NCI-H446 (cell line): ENCODE measurements at places on chromosomes 13 and 19.
A peak's percentile ranks its signal among the peaks of the same experiment; 100 is the strongest.

- DNase-seq, result no peak
These were observed 58.3 kb downstream of the RGCC start for GRCh38 chr13:41515491-41516139.

DNA sequence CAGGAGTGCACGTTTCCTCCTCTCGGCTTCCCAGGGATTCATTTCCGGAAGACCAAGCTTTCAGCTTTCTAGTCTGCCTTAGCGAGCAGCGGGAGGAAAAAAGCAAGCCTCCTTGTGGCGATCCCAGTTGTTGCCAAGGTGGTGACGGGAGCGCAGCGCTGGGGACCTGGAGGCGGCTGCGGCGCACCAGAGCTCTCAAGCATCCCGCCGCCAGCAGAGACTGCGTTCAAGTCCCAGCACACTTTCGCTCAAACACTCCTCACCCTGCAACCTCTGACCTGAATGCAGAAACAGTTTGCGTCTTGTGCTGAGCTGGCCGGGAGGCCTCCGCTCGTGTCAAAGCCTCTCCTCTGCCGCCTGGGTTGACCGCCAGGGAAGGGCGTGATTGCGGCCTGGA lies 4.9 kb downstream of the GSX1 start:
- no peak for DNase-seq

GRCh38 chr19:34507414-34508067 lies 26.0 kb downstream of the WTIP start:
- no peak for DNase-seq

DNA sequence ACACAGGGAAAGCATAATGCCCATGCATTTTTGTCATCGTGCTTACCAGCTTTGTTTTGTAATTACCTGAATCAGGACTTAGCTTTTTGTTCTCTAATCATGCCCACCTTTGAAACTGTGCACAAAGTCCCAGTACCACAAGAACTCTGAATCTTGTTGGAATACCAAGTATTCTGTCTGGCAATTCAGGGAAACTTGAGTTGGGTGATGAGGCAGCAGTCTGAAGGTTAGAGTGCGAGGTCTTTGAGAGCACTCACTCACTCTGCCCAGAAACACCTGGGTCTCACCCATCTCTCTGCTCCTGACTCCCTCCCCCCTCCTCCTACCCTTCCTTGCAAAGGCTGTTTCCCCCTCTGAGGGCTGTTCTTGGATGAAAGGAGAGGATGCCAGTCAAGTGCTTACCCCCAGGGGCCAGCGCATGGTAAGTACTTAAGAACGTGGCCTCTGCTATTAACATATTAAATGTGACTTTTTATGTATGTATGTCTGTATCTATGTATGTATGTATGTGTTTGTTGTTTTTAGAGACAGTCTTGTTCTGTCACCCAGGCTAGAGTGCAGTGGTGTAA lies 22.4 kb downstream of the SIPA1L3 start:
- no peak for DNase-seq

- DNase-seq, result no peak
These were observed 17.2 kb upstream of the ATP12A start for GRCh38 chr13:24663089-24663395.

GRCh38 chr13:27533155-27533643 lies 82.8 kb upstream of the MTIF3 start:
- DNase-seq, result no peak

DNA sequence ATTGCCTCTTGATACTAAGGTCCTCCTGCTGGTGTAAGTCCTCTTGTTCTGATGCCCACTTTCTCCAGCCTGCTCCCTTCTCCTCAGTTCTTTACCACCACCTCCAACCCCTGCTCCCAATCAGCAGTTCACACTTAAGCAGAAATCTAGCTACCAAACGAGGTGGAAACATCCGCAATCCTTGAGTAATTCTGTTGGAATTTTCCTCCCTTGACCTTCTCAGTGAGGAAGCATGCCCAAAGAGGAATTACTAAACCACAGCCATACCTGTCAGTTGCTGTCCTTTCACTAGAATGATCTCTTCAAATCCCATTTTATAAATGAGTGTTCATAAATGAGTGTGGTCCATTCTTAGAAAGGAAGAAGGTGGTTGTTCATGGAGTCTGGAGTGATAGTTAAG lies 289.9 kb downstream of the DACH1 start:
- DNase-seq, result no peak

GRCh38 chr19:52956917-52957316 lies 5.8 kb downstream of the ZNF816 start:
- no peak for DNase-seq

DNA sequence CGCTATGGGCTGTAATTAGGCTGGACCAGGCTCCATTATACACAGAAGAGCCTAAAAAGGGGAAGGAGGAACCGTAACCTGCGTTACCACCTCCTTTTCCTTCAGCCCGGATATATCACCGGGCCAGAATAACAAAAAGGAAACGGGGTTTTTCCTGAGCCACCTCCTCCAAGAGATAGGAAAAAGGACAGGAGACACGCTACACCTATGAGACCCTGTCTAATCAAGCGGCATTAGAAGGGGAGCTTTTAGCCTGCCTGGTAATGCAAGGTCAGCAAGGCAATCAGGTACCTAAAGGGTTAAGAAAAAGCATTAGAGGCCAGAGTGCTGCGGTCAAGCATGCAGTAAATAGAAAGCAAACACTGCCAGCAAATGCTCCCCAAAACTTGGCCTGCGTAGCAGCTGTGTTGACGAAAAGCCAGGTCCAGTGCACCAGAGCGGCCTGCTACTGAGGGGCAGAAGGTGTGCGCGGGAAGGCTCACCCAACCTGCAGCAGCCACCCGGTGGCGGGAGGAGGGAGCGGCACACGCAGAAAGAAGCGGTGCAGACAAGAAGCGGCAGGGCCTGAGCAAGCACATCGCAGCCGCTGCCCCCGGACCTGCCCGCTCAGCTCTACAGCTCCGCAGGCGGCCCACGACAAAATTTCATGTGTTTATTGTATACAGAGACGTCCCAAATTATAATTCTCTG lies 1466.1 kb downstream of the UQCRFS1 start:
- DNase-seq, result no peak

DNA sequence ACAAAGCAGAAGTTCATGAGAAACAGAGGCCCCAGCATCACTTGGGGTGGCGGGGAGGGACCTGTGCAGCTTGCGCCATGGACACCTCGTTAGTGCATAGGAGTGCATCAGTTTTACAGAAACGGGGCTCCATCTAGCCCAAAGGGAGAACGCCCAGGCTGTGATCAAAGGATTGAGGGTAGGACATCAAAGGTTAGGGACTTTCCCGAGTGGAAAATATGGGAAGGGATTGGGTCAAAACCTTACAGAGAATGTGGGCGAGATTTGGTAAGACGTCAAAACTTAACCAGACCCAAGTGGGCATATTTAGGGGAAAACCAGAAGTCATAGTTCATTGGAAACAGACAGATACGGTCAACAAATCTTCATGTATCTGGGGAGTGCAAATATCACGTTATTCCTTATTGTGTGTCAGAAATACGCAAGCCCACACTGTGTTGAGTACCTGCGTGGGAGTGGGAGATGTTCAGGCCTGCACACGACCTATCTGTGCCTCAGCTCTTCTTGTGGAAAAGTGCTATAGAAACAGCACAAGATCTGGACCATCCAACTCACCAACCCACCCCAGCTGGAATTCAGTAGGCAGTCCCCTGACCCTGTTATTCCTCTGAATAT lies 9.4 kb upstream of the GRAMD1A start:
- DNase-seq, result no peak

- no peak for DNase-seq
These were observed 28.0 kb downstream of the SPRY2 start for GRCh38 chr13:80312967-80313366.

DNA sequence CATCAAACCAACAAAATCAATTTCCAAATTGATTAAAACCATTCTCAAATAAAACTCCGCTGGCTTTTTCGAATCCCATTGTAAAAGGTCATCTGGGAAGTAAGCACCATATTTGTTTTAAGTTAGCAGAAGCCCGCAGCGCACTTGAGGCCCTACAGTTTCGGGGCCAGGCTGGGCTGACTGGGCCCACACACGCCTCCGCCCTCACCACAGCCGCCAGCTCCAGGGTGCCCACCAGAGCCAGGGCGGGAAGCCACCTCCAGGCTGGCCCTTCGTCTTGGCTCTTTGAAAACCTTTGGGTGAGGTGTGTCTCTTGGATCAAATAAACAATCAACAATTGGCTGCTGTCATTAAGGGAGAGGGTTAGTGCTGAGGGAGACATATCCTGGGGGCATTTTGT lies 133.3 kb downstream of the SOX1 start:
- DNase-seq, result no peak

- peak; percentile 78 for DNase-seq
These were observed 2.5 kb downstream of the PRR12 start for GRCh38 chr19:49593233-49594113.

GRCh38 chr13:57724486-57725272 lies 93.1 kb downstream of the PCDH17 start:
- DNase-seq, result no peak

DNA sequence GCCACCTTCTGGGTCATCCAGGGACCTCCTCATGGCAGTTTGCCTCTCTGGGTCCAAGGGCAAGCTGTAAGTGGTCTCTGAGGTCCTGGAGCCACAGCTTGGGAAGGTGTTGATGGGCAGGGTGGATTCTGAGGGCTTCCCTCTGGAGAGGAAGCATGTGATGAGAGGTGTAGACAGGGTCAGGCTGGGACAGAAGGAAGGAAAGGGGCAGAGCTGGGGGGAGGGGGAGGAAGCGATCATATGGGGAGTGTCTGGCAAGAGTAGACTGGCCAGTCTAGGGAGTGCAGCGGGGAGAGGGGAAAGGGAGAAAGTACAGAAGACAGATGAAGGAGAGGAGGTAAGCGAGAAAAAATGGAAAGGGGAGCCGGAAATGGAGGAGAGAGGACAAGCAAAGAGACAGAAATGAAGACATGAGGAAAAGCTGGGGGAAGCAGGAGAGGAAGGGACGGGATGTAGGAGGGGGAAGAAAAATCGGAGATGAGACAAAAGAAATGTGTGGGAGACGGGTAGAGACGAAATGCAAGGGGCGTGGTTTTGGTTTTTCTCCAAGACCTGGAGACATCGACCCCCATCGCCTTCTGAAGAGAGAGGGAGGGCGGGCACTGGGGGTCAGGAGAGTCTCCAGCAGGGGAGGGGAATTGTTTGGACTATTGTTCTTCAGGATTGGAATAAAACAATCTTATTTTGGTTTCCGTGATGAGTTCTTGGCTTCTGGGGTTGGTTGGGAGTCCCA lies 26.6 kb downstream of the ZSWIM9 start:
- DNase-seq, result no peak

DNA sequence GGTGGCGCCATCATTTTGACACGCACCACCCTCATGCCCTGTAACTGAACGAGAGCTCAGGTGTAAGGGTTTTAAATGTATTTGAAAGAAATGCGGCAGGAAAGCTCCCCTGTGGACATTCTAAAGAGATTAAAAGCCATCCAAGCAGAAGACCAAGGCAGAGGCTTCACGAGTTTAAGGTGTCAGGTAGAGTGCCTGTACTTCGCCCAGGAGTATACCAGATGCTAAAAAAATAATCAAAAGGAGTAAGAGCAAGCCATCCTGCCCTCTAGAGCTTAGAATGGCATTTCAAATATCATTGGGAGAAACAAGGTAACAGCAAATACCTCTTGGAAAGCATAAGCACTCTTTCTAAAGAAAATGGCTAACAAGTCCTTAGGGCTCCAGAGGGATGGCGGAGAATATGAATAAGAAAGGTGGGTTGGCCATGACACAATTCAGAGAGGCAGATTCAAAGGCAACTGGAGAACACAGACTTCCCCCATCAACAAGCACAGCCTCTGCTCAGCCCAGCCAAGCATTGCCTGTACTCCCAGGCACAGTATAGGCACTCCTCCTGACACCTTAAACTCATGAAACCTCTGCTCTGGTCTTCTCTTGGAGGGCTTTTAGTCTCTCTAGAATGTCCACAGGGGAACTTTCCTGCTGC lies 447.6 kb downstream of the SUCLA2 start:
- no peak for DNase-seq

DNA sequence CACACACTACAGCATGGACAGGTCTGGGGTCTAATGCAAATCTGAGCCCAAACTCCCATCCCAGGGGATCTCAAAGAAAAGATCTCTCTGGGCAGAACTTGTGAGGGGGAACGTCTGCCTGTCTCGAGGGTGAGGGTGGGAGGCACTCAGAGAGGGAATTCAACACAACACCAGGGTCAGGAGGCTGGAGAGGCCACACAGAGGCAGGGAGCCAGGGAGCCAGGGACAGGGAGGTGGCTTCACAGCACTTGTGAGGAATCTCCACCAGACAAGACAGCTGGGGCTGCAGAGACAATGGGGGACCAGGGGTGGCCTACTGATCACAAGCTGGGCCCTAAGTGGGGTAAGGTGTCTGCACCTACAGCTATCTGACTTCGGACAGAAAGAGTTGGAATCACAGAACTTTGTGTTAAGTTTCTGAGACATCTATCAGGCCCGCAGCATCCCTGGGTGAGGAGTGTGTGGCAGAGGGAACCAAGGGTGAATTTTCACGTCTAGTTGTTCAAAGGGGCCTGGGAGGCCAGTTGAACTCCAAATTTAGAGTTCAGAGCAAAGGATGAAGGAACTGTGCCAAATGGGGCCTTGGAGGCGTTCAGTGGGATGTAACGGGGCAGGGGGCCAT lies 12.7 kb upstream of the AKAP8L start:
- DNase-seq, result peak; percentile 13

DNA sequence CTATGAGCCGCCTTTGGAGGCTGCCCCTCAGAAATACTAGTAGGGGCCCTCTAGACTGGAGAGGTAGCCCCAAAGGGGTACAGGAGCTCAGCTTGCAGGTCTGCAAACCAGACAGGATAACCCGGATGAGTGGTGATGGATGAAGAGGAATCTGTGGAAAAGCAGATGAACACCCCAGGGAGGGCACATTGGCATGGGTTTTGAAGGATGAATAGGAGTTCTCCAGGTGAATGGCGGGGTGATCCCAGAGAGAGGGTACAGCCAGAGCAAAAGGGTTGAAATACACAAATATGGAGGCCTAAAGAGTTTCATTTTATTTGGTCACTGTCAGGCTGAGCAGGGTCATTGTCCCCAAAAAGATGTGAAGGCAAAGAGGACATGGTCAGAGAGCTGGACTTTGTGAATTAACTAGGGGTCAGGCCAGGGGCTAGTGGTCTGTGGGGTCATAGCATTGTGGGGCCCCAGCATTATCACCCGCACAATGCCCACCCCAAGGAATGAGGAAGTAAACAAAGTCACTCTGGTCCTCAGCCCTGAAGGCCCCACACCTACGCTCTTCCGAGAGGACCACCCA lies 4.8 kb downstream of the NR2F6 start:
- DNase-seq, result no peak

DNA sequence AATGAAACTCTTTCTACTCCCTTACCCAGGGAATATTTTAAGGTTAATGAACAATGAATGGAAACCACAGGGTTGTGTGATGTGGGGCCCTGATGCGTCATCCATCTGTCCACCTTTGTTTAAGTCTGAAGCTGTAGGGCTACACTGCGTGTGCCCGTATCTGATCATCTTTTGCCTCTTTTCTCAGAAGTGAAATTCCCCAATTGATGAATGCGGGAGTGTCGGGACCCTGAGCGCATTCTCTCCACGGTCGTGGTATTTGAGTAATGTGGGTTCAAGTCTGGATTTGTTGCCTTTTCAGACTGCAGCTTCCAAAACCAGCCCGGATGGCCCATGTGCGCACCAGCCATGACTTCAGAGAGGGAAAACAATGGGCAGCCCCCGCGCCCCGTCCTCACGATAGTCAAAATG lies 112.3 kb downstream of the COL4A2 start:
- no peak for DNase-seq
